ENCODE measurements at places on chromosomes 2 and 18.

- no peak for DNase-seq
These were observed 22.6 kb downstream of the MYO5B start for GRCh38 chr18:50172367-50172766.

DNA sequence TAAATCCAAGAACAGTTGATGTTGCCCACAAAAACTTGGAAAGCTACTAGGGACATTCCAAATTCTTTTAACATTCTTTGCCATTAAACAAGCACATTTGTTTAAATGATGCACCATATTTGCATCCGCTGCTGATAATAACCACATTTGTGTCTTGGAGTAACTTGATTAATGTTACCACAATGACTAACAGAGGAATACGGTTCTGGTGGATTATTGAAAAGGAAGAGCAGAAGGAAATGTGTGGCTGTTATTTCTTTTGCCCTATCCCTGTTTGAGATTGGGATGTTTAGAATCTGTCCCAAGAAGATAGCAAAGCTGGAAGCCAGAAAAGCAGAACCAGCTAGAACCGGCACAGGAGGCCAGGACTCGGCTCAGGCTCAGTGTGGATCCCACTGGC is 39.2 kb upstream of the RASGRP3 start:
- DNase-seq, result no peak

DNA sequence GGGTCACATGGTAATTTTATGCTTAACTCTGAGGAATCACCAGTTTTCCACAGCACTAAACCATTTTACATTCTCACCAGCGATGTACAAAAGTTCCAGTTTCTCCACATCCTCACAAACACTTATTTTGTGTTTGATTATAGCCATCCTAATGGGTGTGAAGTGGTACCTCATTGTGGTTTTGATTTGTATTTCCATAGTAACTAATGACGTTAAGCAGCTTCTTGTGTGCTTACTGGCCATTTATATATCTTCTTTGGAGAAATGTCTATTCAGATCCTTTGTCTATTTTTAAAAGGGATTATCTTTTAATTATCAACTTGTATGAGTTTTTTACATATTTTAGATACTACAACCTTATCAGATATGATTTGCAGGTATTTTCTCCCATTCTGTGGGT is 42.0 kb downstream of the CCDC150 start:
- DNase-seq, result no peak

DNA sequence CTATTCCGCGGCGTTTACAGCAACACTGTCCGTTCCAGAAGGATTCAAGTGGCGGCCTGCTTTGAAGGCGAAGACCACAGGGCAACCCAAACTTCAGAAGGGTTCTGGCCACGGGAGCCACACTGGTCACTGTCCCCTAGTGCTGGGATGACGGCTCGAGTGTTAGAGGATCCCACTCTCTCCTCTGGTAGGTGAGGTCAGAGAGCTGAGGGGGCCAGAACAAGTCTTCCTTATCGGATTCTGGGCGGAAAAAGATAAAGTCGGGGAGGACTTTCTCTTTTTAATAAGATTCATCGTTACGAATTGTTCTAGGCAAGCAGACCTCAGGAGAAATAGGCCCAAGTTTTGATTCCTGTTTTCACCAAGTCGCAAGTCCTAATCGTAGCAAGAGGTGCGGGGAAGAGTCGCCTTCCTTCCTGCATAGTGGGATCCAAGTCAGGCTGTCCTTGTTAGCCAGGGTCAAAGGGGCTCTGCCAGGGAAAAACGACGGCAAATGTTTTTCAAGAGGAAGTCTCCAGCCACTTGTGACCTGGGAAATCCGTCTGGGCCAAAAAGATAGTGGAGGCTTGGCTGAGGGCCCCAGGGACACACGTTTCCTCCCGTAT is 864 bp upstream of the MYL12A start:
- no peak for DNase-seq

GRCh38 chr2:24009680-24010476 is at the start of gene MFSD2B:
TSS of gene MFSD2B (plus strand) at chr2:24010085. CDS start at chr2:24010097, 12 bp downstream.
- DNase-seq, result no peak

DNA sequence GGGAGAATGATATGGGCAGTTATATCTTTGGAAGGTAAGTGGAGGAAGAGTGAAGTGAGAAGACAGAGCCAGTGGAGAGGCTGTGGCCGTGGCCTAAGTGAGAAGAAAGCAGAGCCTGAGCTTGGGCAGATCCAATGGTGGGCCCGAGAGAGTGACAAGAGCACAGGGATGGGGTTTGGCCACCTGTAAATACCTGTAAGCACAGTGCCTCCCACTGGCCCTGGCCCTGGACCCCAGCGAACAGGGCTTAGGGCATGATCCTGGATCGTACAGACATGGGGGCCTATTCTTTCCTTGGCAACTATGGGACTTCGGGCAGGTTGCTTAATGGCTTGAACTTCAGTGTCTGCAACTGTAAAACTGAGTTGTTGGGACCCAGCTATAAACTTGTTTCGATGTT is 44.1 kb downstream of the MTCL1 start:
- no peak for DNase-seq

- DNase-seq, result no peak
These were observed 237.2 kb downstream of the PRKCE start for GRCh38 chr2:45888641-45889040.

DNA sequence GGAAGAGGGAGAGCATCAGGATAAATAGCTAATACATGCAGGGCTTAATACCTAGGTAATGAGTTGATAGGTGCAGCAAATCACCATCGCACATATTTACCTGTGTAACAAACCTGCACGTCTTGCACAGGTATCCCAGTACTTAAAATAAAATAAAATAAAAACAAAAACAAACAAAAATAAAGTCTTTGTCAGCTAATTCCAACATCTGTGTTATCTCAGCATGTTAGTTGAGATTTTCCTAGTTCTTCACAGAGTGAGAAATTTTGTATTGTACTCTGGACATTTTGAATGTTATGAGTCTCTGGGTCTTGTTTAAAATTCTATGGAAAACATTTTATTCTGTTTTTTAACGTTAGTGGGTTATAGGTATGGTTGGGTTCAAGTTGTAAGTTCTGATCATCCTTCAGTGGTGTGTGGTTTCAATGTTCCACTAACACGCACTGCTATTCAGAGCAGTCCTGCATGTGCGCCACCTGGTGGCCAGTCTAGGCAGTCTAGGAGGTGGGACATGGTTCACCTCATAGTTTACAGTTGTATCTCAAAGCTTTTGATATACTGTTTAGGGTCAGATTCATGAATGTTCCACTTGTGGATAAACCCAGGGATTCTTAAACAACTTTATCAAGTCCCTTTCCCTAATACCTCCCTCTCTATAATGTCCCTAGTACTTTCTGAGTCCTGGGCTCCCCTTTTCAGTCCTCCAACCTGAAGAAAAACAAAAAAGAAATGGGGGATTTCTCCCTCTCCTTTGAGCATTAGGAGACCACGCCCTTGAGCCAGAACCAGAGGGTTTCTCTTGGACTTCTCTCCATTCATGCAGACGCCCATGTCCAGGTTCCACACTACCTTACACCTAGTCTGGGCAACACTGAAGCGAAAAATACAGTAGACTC is 213.4 kb upstream of the GATA6 start:
- peak; percentile 67 for DNase-seq

DNA sequence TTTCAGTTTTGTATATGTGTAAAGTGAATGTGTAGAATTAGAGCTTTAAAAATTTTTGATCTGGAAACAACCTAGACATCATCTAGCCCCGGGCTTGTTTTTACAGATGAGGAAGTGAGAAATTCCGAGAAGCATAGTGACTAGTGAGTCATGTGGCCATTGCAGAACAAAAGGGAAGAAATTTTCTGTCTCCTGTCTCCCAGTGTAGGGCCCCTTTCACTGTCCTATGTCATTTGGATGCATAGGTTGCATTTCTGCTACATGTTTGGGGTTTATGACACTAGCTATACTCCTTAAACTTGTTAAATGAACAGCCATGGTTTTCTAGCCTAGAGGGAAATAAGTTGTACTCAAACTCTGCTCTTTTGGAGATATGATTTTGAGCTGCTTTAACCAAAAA is 84.6 kb downstream of the PLCL1 start:
- DNase-seq, result no peak

- peak; percentile 22 for DNase-seq
These were observed 100.7 kb upstream of the ID2 start for GRCh38 chr2:8581234-8581561.

GRCh38 chr2:207046724-207047123 is 107.4 kb downstream of the CPO start:
- no peak for DNase-seq

- no peak for DNase-seq
These were observed 415.0 kb downstream of the CPS1 start for GRCh38 chr2:210971431-210971830.

GRCh38 chr2:9800639-9800974 is 42.7 kb upstream of the TAF1B start:
- no peak for DNase-seq

DNA sequence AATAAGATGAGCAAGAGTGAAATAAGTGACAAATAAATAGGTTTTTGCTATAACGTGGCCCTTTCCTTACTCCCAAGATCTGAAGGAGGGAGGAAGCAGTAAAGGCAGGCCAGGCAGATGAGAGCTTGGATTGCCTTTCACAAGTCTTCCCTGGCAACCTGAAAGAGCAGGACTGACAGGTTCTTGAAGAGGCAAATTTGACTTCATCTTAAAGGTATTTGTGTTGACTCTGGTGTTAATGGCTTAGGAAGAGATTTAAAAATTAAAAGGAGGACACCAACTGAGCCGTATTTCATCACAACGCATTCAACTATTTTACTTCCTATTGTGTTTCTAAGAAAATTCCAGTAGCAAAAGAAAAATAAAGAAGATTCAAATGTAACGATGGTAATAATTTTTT is 3.2 kb downstream of the STRN start:
- DNase-seq, result peak; percentile 50

GRCh38 chr2:219448776-219449341 is 14.2 kb downstream of the SPEG start:
- peak; percentile 72 for DNase-seq

DNA sequence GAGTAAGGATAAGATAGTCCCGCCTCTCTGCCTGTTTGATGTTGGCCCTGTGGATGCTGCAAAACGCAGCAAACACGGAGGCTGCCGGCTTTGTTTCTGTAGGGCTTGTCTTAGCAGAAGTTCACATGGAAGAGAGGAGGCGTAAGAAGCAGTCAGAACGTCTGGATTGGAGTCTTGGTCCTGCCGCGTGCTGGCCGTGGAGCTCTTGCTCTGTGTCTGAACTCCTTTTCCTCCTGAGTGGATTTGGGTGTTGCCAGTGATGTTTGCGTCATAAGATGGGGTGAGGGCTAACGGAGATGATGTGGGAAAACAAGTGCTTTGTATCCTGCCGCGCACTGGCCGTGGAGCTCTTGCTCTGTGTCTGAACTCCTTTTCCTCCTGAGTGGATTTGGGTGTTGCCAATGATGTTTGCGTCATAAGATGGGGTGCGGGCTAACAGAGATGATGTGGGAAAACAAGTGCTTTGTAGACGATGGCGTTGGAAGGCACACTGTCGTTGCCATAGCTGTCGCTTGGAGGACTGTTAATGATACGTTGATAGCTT is 240.9 kb downstream of the AGAP1 start:
- DNase-seq, result no peak

Measured in H9 (cell line).